ENCODE measurements at places on chromosomes 3 and 15. TPM values are rescaled to one million over a fixed set of nuclear protein-coding genes. Genes with fewer than 3 reads are reported as not detected.

Gene PEX11A
- 4.6 TPM for total RNA-seq

Gene AGTR1
- total RNA-seq, result 0.27 TPM

Gene ERICH6
- not detected for total RNA-seq

Gene STXBP5L
- total RNA-seq, result not detected

Gene ZNF774
- 2.7 TPM for total RNA-seq

Gene CHRM5
- total RNA-seq, result not detected

GRCh38 chr15:99982662-99983061, 249.4 kb upstream of the LYSMD4 start:
- DNase-seq, result no peak

- no peak for DNase-seq
Measured at GRCh38 chr3:40068636-40069035, 240.9 kb upstream of the EIF1B start.

DNA sequence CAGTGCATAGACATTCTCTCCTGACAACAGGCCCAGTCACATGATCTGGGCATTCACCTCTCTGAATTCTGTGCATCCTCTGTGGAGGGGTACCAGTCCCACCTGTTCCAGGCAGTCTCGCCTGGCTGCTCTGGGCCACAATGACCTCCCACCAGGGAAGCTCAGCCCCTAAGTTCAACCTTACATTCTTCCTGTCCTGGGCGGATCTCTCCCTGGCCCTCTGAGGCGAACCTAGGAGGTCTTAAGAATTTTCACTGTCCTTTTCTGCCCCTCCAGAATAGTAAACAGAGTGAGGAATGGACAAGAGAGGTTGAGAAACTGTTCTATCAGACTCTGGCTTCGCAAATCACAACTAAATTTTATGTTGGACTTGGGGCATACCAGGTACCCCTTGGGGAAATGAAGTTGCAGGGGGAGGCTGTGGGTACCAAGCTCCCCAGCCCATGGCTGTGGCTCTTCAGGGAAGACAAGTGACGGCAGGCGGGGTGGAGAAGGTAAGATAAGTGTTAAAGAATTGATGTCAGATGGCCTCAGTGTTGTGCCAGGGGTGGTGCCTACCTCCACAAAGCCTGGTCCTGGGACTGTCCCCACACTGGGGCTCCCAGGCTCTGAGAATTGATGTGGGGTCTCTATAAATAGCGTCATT, 5.3 kb downstream of the SCN5A start:
- DNase-seq, result no peak

DNA sequence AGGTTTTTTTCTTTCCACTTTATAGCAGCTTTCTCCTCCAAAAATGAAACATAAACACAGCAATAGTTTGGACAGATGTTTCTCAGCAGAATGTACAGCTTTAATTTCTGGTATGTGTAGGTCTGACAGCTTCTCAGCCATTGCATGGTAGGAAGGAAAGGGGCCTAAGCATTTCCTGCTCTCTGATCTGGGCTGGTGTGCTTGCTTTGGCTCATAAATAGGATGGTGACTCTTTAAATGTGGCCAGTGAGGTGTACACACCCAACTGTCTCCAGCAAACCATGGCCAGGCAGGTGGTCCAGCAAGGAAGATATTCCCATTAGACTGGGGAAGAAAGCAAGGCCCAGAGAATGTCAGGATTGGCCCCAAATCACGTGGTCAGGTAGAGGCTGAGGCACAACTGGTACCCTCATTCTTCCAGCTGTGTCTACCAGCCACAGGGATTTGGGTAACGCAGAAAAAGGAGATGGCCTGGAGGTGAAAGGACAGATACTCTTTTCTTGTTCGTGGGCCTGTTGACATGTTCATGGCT, 52.1 kb downstream of the ITGA11 start:
- no peak for DNase-seq

- no peak for DNase-seq
Measured at GRCh38 chr3:123072152-123072551, 5.3 kb downstream of the PDIA5 start.

- no peak for DNase-seq
Measured at GRCh38 chr3:132210476-132211346, 106.5 kb upstream of the ACP3 start.

DNA sequence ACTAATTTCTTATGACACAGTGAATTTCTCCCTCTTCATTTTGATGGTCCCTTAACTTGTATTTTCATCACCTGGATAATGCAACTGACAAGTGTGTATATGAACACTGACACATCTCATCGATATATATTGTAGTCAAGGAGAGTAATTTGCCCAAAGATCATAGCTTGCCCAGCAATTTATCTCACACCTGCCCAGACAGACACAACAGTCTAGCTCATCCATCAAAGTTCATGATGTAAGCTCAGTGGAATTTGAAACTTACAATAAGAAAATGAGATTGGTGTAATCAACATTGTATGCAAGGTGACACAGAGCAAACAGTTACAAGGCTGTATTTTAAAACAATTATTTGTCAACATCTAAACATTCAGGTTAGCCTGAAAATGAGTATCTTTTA, 805.8 kb downstream of the NAALADL2 start:
- no peak for DNase-seq

DNA sequence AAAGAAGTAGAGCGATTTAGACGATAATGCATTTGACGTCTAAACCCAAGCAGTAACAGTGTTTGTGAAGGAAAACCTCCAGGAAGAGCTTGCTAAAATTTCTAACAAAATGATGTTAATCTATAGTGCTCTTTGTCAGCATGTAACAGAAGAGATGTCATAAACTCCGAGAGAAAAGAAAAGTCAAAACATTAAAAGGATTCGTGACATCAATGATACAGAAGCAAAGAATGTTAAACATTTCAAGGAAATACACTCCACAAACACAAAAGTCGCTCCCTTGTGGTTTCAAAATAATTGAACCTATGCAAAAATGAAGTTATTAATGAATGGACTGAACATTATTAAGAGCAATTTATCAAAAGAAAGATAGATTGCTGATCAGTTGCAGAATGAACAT, 27.9 kb downstream of the AADAC start:
- peak; percentile 24 for DNase-seq

- DNase-seq, result no peak
Measured at GRCh38 chr3:140931016-140931454, 10.6 kb upstream of the SLC25A36 start.

- DNase-seq, result no peak
Measured at GRCh38 chr3:44076221-44076829, 165.4 kb upstream of the TOPAZ1 start.

DNA sequence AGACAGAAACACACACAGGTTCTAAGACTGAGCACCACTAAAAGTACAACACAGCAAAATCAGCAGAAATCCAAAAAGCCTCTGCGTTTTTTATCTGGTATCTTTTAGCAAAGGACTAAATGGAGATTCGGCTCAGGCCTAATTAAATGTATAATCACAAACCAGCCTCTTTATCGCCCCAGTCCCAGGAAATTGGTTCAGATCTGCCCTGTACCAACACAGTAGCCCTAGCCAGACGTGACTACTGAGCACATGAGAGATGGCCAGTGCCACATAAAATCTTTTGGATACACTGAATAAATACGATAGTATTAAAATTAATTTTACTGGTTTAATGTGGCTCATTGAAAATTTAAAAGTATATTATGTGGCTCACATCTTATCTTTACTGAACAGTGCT, 19.7 kb downstream of the TBC1D2B start:
- DNase-seq, result no peak

DNA sequence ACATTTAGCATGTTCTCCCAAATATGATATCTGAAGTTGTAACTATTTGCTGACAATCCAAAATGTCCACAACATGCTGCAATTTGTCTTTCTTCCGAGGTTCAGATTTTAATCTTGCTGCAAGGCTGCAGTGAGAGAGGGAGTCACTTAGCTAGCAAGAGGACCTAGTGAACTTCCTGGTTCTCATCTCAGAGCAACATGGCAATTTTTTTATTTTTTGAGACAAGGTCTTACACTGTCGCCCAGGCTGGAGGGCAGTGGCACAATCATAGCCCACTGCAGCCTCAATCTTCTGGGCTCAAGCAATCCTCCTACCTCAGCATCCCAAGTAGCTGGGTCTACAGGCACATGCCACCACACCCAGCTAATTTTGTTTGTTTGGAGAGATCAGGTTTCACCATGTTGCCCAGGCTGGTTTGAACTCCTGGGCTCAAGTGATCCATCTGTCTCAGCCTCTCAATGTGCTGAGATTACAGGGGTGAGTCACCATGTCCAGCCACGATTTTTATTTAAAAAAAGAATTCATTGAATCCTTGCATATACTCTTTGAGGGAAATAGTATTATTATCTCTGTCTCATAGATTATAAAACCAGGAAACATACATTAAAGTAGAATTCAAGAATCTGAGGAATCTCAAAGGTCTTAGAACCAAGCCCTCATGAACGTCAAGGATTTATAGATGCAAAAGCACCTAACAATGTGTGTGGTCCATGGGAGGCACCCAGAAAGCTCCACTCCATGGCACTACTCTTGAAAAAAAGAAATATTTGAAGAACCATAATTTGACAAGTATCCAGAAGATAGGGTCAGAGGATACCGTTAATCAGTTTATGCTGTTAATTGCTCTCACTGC, 9.1 kb downstream of the HDC start:
- DNase-seq, result peak; percentile 73

GRCh38 chr15:68894208-68894607, 36.1 kb upstream of the SPESP1 start:
- DNase-seq, result no peak

- DNase-seq, result no peak
Measured at GRCh38 chr3:72887343-72887704, 522 bp upstream of the GXYLT2 start.

GRCh38 chr3:30473374-30474051, 132.9 kb upstream of the TGFBR2 start:
- DNase-seq, result peak; percentile 26

- no peak for DNase-seq
Measured at GRCh38 chr3:59772416-59773408, 722.9 kb upstream of the CFAP20DC start.

DNA sequence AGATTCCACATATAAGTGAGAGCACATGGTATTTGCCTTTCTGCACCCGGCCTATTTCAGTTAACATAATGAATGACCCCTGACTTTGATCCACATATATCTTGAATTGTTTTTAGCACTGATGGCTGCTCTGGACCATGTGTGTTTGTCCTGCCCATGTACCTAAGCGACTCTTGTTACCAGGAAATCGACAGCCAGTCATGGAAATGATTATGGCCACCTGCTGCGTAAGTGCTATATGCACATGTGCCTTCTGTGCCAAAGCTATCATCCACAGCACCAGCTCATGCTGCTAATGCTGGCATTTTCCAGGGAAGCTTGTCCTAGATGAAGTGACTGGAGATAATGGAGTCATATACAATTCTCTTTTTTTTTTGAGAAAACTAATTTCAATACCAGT, 103.7 kb downstream of the PEX5L start:
- DNase-seq, result no peak

GRCh38 chr15:78179286-78179840, 30.2 kb downstream of the IDH3A start:
- no peak for DNase-seq

DNA sequence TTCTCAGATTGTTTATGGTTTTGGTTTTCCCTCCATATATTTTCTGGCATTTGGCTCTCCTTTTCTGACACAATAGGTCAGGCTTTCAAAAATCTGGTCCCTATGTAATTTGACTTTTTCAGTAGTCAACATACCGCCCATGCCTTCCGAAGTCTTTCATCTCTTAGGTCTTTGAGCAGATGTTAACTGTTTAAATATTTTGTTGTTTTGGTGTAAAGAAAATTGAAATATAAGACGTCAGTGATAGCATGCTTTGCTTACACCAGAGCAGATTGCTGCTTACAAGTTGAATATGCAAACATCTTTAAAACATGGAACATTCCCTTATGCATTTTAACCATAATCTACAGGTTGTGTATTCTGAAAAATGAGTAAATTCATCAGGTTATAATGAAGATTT, 233.0 kb downstream of the PTPRG start:
- no peak for DNase-seq
